ENCODE measurements at places on chromosomes 2 and 18. TPM values are rescaled to one million over a fixed set of nuclear protein-coding genes. Genes with fewer than 3 reads are reported as not detected.

GRCh38 chr2:115413791-115414190 lies 971.4 kb downstream of the DPP10 start:
- no peaks in the 10 kb centered on the region for H3K4me1 ChIP-seq
- no peaks in the 10 kb centered on the region for H3K36me3 ChIP-seq
- DNase-seq, result peak; percentile 29
- H3K27me3 ChIP-seq, result no peaks in the 10 kb centered on the region
- H3K4me3 ChIP-seq, result no peak overlapping the region

GRCh38 chr2:39629646-39630045 lies 36.1 kb upstream of the TMEM178A start:
- no peak for DNase-seq
- no peak overlapping the region for H3K27ac ChIP-seq
- H3K4me1 ChIP-seq, result no peaks in the 10 kb centered on the region

The UNC50 gene
- total RNA-seq, result 37.9 TPM

DNA sequence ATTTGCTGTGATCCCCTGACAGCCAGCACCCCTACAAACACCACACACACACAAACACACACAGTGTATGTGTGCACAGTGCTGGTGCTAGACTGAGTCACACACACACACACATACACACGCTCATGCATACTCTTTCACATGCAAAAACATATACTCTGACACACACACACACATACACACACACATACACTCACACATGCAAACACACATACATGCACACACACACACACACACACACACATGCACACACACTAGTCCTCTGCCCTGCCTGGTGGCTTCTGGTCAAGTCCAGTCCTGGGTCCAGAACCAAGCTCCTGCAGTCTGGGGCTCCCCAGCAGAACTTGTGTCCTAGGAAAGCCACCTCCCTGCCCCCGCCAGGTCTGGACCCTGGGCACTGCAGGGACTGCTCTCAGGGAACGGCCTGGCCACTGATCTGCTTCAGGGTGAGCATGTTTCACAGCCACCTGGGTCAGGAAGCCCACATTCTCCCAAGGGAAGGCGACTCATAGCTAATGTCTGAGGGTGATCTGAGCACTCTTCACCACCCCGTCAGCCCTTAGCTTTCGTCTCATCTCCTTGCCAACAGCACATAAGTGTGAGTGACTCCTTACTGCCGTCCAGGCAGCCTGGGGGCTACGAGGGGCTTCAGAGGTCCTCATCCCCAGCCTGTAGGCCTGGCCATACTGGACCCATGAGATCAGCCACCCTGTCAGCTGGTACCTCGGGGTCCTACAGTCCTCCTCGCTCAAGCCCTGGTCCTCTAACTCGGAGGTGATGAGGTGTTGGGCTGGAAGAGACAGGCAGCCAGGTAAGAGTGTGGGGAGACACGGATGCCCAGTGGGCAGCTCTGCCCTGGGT lies 88.1 kb downstream of the MCFD2 start:
- no peak overlapping the region for H3K4me3 ChIP-seq
- H3K27ac ChIP-seq, result no peak overlapping the region
- no peaks in the 10 kb centered on the region for H3K27me3 ChIP-seq
- H3K36me3 ChIP-seq, result no peaks in the 10 kb centered on the region
- peak; percentile 57 for DNase-seq
- peaks cover 3% of the 10 kb centered on the region for H3K4me1 ChIP-seq

The KATNAL2 gene
- 4.8 TPM for total RNA-seq

GRCh38 chr2:196275646-196276352 lies 104.4 kb upstream of the STK17B start:
- no peak overlapping the region for H3K4me3 ChIP-seq
- no peak overlapping the region for H3K27ac ChIP-seq
- no peaks in the 10 kb centered on the region for H3K27me3 ChIP-seq
- no peaks in the 10 kb centered on the region for H3K36me3 ChIP-seq
- DNase-seq, result no peak

The TSN gene
- total RNA-seq, result 27.0 TPM

The UGT1A5 gene
- total RNA-seq, result not detected

DNA sequence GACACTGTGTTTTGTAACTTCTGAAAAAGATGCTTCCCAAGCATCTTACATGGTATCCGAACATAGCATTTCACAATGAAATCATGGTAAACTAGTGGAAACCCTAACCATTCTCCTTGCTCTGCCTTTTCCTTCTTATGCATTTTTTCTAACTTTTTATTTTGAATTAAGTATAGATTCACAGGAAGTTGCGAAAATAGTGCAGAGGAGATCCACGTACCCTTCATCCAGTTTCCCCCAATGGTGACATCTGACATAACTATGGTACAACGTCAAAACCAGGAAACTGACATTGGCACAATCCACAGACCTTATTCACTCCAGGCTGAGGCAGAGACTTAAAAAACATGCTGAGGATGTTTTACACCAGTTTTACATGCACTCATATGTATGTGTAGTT lies 38.3 kb downstream of the AAK1 start:
- DNase-seq, result no peak
- no peaks in the 10 kb centered on the region for H3K27me3 ChIP-seq
- H3K27ac ChIP-seq, result peak overlapping the region; percentile 83
- no peaks in the 10 kb centered on the region for H3K36me3 ChIP-seq
- H3K4me1 ChIP-seq, result peaks cover 45% of the 10 kb centered on the region

GRCh38 chr2:218569038-218569431 lies 396 bp downstream of the CNOT9 start:
- DNase-seq, result peak; percentile 80
- H3K4me3 ChIP-seq, result peak overlapping the region; percentile 60
- H3K27me3 ChIP-seq, result no peaks in the 10 kb centered on the region
- peak overlapping the region; percentile 89 for H3K27ac ChIP-seq
- H3K4me1 ChIP-seq, result peaks cover 13% of the 10 kb centered on the region

DNA sequence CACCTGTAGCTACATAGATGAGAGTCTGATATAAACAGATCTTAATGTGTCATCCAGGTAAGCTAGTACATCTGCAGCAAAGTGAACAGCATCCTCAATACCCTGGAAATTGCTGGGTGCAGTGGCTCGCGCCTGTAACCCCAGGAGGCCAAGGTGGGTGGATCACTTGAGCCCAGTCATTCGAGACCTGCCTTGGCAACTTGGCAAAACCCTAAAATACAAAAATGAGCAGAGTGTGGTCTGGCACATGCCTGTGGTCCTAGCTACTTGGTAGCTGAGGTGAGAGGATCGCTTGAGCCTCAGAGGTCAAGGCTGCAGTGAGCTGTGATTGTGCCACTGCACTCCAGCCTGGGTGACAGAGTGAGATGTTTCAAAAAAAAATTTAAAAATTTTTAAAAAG lies 233.9 kb upstream of the SP5 start:
- no peak overlapping the region for H3K27ac ChIP-seq
- DNase-seq, result no peak
- no peaks in the 10 kb centered on the region for H3K4me1 ChIP-seq
- H3K4me3 ChIP-seq, result no peak overlapping the region
- no peaks in the 10 kb centered on the region for H3K36me3 ChIP-seq

DNA sequence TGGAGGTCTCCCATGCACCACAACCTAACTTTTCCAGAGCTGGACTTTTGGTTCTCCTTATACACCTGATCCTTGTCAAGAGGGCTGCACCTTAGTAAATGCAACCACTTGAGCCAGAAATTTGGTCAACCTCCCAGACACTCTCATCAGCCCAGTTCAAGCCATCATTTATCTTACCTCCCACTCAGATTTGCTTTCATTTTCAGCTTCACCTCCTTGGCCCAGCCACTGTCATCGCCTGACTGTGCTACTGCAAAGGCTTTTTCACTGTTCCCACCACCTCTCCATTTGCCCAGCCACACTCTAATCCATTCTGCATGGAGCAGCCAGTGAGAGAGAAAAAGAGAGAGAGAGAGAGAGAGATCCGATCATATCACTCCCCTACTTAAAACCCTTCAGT lies 112.4 kb upstream of the DDX18 start:
- H3K27me3 ChIP-seq, result no peaks in the 10 kb centered on the region
- no peaks in the 10 kb centered on the region for H3K4me1 ChIP-seq
- no peak overlapping the region for H3K27ac ChIP-seq
- no peak overlapping the region for H3K4me3 ChIP-seq
- no peak for DNase-seq

The SLC4A5 gene
- 2.3 TPM for total RNA-seq

The SFT2D3 gene
- total RNA-seq, result 9.3 TPM

- DNase-seq, result peak; percentile 44
- H3K4me3 ChIP-seq, result no peak overlapping the region
- peak overlapping the region; percentile 67 for H3K27ac ChIP-seq
- H3K36me3 ChIP-seq, result peaks cover 33% of the 10 kb centered on the region
Measured at GRCh38 chr18:23528580-23529472, 25.5 kb downstream of the RMC1 start.

The PLGLB1 gene
- total RNA-seq, result 0.92 TPM

GRCh38 chr2:105556366-105556765 lies 157.5 kb upstream of the FHL2 start:
- DNase-seq, result no peak
- H3K27me3 ChIP-seq, result peaks cover 18% of the 10 kb centered on the region
- H3K4me3 ChIP-seq, result no peak overlapping the region
- H3K4me1 ChIP-seq, result no peaks in the 10 kb centered on the region
- no peak overlapping the region for H3K27ac ChIP-seq

GRCh38 chr2:191500884-191501560 lies 176.9 kb upstream of the NABP1 start:
- no peak for DNase-seq
- H3K27me3 ChIP-seq, result no peaks in the 10 kb centered on the region
- peaks cover 40% of the 10 kb centered on the region for H3K4me1 ChIP-seq
- no peak overlapping the region for H3K4me3 ChIP-seq
- no peaks in the 10 kb centered on the region for H3K36me3 ChIP-seq
- peak overlapping the region; percentile 42 for H3K27ac ChIP-seq

DNA sequence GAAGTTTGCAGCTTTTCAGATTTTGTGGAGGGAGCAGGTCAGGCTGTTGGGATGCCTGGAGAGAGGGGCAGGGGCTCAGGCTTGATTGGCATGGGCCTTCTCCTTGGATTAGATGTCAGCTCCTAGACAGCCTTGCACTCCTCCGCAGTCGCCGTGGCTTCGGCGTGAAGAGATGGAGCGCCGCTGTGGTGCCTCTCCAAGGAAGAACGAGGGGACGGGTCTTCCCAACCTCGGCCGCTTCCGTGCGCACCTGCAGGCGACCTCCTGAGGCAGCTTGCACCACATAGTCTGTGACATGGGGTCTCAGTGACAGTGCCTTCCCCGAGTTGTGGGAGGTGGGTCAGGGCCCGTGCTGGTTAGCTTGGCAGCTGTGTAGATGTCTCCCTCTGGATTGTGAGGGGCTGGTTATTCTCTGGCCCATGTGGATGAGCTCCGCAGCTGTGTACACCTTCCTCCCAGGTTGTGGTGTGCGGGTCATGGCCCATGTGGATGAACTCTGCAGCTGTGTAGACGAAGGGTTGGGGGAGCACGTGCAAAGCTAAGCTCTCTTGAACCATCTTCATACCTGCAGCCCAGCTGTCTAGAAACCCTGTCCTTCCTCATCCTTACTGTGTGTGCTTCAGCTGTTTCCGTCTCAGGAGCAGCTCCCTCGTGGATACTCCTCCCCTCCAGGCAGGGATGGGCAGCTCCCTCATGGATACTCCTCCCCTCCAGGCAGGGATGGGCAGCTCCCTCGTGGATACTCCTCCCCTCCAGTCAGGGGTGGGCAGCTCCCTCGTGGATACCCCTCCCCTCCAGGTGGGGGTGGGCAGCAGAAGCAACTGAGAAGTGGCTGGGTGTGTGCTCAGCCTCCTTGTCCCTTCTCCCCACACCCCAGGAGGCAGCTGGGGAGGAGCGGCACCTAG lies 170.3 kb downstream of the LDLRAD4 start:
- no peaks in the 10 kb centered on the region for H3K27me3 ChIP-seq
- DNase-seq, result no peak
- H3K4me3 ChIP-seq, result no peak overlapping the region
- H3K27ac ChIP-seq, result no peak overlapping the region
- no peaks in the 10 kb centered on the region for H3K36me3 ChIP-seq

DNA sequence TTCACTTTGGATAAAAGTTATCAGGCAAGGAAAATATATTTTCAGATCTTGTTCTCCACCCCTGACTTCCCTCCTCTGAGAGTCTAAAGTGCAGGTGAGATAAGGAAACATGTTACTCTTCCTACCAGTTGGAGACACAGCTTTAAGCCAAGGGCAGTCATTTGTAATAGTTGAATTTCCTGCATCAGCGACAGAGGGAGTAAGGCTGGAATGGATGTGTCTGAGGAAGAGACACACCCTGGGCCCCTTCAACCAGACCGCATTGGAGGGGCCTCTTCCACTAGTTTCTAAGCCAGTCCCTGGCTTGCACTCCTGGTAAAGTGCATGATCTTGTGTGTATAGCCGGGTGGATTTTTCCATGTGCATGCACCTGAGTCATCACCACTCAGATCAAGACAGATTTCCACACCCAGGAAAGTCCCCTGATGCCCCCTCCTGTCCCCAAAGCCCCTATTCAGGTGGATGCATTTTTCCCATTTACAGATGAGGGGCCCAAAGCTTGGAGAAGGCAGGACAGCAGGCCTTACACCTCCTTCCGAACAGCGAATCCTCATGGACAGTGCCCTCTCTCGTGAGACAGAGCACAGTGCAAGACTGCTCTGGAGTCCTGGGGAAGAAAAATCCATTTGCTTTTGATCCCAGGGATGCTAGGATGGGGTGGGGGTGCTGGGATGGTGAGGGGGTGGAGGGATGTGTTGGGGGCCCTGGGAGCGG lies 66.7 kb upstream of the SH3RF3 start:
- no peaks in the 10 kb centered on the region for H3K36me3 ChIP-seq
- H3K27me3 ChIP-seq, result no peaks in the 10 kb centered on the region
- DNase-seq, result peak; percentile 19
- no peak overlapping the region for H3K27ac ChIP-seq

- H3K36me3 ChIP-seq, result no peaks in the 10 kb centered on the region
- H3K27ac ChIP-seq, result no peak overlapping the region
- H3K27me3 ChIP-seq, result peaks cover 7% of the 10 kb centered on the region
- no peaks in the 10 kb centered on the region for H3K4me1 ChIP-seq
Measured at GRCh38 chr2:36333350-36334012, 22.1 kb upstream of the CRIM1 start.

DNA sequence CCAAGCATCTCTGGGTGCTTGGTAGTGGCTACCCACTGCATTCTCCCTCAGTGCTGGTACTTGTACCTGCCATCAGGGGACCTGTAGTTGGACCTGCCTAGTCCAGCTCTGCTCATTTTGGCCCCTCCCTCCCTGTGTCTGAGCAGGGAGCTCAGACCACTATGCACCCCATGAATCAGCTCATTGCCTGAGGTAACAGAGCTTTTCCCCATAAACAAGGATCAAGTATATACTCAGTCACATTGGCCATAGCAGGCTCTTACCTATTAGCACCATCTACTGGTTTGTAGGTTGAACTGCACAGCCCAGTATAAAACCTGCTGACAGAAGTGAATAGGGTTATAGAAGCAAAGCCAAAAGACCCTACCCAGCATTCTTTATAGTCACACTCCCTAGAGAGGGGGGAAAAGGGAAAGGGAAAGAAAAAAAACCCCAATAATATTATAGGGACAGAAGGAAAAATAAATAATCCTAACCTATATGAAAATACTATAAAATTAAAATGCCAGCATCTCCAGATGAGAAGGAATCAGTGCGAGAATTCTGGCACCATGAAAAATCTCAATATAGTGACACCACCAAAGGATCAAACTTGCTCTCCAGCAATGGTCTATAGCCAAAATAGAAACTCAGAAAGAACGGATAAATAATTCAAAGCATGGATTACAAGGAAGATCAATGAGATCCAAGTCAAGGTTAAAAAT lies 6.9 kb upstream of the FLACC1 start:
- H3K27me3 ChIP-seq, result no peaks in the 10 kb centered on the region
- H3K4me3 ChIP-seq, result no peak overlapping the region
- H3K27ac ChIP-seq, result no peak overlapping the region
- peak; percentile 61 for DNase-seq
- H3K36me3 ChIP-seq, result no peaks in the 10 kb centered on the region

The KCNJ13 gene
- not detected for total RNA-seq

GRCh38 chr2:10845640-10846039 lies 33.1 kb upstream of the PDIA6 start:
- no peak overlapping the region for H3K27ac ChIP-seq
- no peak for DNase-seq
- H3K27me3 ChIP-seq, result no peaks in the 10 kb centered on the region
